ENCODE measurements at places on chromosomes 11 and 22. TPM values are rescaled to one million over a fixed set of nuclear protein-coding genes. Genes with fewer than 3 reads are reported as not detected.

DNA sequence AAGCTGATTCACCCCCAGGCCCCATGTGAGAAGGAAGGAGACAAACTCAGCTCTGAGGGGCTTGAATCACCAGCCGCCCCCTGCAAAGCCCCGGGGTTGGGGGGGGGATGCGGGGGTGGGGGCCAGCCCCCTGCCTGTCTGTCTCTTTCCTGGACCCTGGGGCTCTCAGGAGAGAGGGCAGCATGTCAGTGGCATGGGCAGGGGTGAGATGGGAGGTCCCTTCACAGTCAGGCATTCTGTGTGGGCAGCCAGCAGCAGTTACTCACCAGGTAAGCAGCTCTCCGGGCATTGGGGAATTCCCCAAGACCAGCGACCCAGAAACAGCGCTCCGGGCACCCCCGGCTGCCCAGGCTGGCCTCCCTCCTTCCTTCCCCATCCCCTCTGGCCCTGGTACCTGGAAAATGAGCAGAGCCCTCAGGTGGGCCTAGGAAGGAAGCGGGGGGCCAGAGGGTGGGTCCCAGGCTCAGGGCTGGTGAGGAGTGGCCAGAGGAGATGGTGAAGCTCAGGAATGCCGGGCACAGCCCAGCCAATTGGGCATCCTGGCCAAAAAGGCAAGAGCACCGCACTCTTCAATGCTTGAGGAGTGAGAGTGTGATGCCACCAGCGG, 4.2 kb upstream of the LIF start:
- no peak for DNase-seq

- DNase-seq: no peak
Measured at GRCh38 chr11:10701982-10702381, 8.4 kb upstream of the IRAG1 start.

GRCh38 chr11:123570939-123571580, 83.4 kb downstream of the SCN3B start:
- DNase-seq: no peak

DNA sequence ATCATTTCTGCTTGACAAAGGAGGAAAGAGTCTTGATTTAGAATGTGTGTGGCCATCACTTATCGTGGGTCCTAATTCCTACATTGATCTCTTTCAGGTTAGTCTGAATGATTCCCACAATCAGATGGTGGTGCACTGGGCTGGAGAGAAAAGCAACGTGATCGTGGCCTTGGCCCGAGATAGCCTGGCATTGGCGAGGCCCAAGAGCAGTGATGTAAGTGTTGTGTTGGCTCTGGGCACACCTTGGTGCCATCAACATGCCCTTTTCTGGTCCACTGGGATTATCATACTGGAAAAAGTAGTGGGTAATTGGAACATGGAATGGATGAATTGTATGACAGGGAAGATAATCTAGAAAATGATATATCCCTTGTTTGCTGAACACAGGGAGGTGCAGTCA, 17.1 kb upstream of the SORL1-AS1 start:
- no peak for DNase-seq

- DNase-seq: no peak
Measured at GRCh38 chr11:86969258-86969657, 14.1 kb upstream of the FZD4 start.

DNA sequence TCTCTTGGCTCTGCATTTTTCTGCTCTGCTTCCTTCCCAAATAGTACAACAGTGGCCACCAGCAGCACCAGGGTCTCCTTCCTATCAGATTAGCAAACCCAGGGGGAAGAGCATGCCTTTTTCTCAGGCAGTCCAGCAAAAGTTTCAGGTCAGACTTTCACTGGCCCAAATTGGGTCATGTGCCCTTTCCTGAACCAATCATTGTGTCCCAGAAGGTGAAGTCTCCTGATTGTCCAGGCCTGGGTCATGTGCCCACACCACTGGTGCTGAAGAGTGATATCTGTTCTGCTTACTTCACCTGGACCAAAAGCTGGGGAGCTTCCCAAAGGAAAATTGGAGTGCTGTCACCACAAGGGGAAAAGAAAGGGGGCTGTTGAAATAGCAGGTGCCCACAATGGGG, 64.1 kb upstream of the ALX4 start:
- no peak for DNase-seq

DNA sequence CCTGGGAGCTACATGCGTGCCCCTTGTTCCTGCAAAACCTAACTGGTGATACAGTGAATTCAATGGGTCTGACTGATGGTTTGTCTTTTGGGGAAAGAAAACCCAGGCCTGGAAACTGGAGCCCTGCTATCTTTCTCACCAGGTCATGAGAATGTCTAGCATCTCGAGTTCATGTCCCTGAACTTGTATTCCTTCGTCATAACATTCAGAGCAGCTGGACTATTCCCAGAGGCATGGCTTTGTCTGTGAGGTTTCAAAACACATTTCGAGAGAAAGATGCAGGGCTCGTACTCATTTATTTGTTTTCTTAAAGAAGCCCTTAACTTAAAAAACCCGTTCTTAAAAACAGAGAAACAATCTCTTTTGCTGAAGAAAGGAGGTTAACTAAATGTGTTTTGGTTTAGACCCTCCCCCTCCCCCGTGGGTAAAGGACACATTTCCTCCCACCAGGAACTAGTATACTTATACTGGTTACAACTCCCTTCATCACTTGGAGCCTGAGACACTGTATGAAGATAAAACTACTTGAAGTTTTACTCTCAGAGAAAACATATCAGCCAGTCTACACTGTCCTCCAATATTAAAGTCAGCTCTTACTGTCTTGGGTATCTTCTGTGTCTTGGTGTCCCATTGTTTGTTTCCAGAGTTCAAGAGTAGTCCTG, 43.2 kb downstream of the ME3 start:
- no peak for DNase-seq

The MUC5AC gene
- total RNA-seq: not detected
